ENCODE measurements at places on chromosomes 4 and X.

DNA sequence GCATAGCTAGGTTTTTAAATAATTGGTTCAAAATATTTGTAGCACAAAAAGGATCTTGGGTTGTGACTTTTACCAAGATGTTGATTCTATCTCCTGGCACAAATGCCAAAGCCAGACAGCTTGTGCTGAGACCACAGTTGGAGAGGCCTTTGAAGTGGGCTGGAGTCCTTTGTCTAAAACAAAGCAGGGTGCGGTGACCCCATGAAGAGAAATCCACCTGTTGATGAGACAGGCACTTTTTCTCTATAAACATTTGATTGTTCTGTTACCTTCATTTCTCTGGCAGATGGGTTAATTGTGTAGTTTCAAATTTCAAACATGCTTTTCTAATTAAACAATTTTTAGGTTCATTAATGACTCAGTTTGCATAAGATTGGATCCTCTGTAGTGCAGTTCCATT is 56.7 kb downstream of the STOX2 start:
- DNase-seq, result no peak

GRCh38 chrX:149074398-149074797 is 430.7 kb downstream of the IDS start:
- no peak for DNase-seq

GRCh38 chrX:41722816-41723618 is 964 bp upstream of the GPR82 start:
- no peak for DNase-seq

DNA sequence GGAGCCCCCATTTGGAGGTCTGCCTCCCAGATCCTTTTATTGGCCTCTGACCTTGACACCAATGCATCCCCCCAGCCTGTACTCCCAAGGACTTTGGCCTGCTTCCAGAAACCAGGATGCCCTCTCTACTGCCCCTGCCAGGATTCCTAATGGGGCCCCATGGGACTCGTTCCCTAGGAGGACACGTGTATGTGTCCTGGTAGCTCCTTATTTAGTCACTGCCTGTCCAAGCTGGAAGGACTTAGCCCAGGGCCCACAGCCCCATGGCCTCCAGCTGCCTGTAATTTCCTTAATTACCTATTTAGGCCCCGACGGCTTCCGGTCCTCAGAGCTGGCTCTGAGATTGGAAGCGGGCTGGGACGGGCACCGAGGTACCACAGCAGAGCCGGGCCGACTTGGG is 9.4 kb downstream of the ATP2B3 start:
- no peak for DNase-seq

GRCh38 chrX:125293850-125294780 is 25.6 kb upstream of the TEX13C start:
- DNase-seq, result no peak

GRCh38 chrX:107894038-107894437 is 68.4 kb downstream of the MID2 start:
- DNase-seq, result no peak

- DNase-seq, result no peak
Observed at GRCh38 chr4:20643631-20644030, 56.6 kb upstream of the PACRGL start.

GRCh38 chrX:981791-982626 is 230.4 kb downstream of the CRLF2 start:
- DNase-seq, result no peak

DNA sequence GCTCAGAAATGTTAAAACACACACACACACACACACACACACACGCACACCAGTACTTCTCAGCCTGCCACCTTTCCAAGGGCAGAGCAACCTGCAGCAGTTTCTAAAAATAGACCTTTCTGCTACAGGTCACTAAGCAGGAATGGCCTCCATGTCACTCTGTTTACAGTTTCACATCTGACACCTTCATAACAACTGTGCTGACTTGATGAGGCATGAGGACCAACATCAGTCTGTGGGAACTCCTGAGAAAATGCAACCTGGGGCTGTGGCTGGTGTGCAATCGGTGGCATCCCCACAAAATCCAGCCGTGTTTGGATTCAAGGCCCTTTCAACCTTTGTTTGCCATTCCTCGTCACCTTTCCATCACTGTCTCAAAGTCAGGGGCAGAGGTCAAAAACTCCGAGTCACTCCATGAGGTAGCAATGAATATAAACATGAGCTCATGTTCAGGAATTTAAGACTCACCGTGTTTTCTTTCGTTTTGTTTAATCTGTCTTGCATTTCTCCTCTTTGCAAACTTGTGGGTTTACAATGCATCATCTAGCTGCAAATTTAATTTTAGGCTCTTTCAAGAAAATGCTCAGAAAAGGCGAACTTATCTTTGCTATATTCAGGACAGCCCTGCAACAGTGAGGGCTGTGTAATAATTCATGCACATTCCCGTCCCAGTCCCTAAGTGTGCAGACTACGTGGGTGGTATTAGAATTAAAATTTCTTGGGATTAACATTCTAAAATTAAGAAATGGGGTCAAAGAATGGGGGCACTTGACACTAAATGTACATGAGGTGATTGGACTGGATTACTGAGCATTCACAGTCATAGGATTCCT is 135.3 kb downstream of the SHROOM3 start:
- DNase-seq, result no peak

- DNase-seq, result no peak
Observed at GRCh38 chr4:15682242-15683142, 865 bp downstream of the FAM200B start.

DNA sequence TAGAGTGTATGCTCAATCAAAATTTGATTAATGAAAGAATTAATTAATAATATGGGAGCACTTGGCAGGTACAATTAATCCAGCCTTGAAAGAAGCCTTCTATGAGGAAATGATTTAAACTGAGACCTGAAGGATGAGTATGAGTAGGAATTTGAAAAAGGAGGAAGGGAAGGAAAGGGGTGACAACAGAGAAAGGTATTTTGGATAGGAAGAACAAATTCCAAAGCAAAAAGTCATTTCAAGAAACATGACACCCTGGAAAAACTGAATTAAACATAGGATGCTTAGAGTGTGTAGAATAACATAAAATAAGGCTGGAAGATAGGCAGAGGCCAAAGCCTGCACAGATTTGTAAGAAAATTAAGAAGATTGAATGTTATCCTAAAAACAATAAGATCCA is 29.6 kb downstream of the PHOX2B start:
- no peak for DNase-seq

GRCh38 chr4:79311279-79311678 is 14.6 kb downstream of the NAA11 start:
- DNase-seq, result no peak

- no peak for DNase-seq
Observed at GRCh38 chr4:179671609-179672008, 2229.4 kb upstream of the AGA start.

DNA sequence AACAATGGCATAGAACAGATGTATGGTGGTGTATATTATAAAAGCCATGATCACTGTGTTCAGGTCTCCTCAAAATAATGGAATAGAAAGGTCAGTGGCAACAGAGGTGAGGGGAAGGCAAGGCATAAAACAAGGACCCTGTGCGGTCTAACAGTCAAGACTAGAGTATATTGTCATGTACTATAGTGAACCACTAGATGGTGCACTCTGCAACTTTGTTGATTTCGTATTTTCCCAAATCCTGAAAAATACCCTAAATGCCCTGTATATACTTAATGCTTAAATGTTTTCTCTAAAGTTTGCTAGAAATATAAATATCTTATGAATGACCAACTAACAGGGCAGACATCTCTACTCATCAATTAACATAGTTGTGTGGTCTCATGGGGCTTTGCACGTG is 453.0 kb downstream of the PCDH11X start:
- no peak for DNase-seq

DNA sequence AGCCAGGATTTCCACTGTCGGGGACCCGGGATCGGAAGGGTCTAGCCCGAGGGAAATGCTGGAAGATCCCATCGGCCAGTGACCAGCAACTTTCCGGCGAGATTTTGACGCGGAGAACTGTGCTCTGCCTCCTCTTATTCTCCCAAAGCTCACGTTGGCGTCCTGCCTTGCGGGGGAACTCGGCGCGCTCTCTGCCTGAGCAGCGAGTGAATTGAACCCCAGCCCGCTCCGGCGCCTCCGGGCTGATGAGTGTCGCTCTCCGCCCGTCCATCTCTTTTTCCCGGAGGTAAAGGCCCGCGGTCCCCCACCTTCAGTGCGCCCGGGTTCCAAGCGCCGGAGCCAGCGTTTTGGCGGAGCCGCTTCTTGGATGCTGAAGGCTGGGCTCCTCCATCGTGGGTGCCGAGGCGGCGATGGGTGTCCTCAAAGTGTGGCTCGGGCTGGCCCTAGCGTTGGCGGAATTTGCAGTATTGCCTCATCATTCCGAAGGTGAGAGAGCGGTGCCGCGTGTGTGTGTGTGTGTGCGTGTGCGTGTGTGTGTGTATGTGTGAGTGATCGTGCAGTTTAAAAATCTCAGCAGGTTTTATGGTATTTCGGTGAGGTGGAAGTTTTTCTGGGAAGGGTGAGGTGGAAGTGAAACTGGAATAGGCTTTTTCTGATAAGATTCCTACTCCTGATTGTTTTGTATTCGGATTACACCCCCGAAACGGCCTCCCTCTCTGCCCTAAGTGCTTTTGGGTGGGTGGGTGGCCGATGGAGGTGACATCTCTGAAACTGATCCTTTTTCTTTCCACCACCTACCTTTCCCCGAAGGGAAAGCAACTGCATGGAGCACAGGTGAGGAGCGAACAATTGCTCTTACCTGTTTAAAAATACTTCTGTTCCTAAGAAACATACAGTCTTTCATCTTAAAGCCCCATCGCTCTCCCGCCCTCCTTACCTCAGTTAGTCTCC is 752 bp downstream of the FRAS1 start:
- no peak for DNase-seq

DNA sequence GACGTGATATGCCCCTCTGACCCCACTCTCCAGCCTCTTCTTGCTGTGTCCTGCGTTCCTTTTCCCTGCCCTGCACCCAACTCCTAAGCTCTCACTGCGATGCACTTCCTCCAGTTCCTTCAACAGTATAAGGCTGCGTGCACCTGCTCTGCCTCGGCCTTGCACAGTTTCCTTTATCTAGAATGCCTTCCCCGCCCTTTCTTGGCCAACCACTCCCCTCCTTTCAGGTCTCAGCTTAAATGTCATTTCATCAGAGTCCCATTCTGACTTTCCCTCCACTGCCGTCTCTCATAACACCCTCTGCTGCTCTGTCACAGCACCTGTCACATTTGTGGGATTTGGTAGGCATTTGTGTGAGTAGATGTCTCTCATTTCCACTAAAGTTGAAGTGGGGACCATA is 58.4 kb upstream of the NEIL3 start:
- no peak for DNase-seq

GRCh38 chr4:40601641-40602040 is 28.0 kb downstream of the RBM47 start:
- no peak for DNase-seq

- DNase-seq, result no peak
Observed at GRCh38 chr4:27326991-27327390, 466.4 kb downstream of the STIM2 start.

- DNase-seq, result no peak
Observed at GRCh38 chrX:69556060-69557011, 52.2 kb downstream of the NALF2 start.

DNA sequence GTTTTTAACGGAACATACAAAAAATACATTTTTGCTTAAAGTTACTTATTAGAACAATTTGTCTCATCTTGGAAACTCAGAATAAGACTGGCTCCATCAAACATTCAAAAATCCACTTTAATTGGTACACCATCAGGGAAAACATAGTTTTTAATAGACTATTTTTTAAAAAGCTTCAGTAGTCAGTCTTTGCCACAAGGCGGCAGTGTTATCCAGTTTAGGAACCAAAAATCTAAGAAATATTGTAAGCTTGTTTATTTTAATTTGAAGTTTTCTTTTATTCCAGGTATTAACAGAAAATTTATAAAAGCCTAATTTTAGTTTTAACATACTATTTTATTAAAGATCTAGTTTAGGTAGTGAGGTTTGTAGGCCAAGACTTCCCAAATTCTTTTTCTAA is 107.7 kb downstream of the APOOL start:
- no peak for DNase-seq

DNA sequence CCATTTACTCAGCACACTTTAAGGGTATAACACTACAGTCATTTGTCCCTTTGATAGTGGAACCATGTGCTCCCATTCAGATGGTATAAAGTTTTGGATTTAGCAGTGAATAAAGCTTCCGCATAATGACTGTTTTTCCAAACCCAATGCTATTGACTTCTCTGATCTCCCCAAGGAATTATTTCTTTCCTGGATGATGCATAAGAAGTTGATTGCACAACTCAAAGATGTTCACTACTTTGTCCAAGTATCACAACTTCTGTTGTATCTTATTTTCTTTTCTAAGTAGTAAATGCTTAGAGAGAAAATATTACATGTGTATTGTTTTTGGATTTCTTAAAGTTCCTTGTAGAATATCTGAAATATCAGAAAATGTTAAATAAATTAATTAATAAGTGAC is 300.2 kb downstream of the GPM6A start:
- DNase-seq, result no peak

DNA sequence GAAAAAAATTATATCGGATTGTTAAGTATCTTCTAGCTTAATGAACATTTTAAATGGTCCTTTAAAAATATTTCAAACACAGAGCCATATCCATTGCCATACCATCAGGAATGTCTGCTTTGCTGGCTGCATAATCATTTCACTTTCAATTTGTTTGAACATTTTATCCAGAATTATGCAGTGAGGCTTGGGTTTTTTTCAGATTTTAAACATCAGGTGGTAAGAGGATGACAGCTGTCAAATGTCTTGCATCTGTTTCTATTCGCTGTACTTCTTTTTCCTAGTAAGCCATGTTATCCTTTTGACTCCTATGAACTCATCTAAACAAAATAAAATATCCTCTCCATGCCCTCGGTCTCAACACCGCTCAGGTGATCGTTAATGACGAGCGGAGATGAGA is 802 bp downstream of the RFC1 start:
- no peak for DNase-seq

- no peak for DNase-seq
Observed at GRCh38 chrX:103999234-103999633, 14.3 kb downstream of the H2BW1 start.

DNA sequence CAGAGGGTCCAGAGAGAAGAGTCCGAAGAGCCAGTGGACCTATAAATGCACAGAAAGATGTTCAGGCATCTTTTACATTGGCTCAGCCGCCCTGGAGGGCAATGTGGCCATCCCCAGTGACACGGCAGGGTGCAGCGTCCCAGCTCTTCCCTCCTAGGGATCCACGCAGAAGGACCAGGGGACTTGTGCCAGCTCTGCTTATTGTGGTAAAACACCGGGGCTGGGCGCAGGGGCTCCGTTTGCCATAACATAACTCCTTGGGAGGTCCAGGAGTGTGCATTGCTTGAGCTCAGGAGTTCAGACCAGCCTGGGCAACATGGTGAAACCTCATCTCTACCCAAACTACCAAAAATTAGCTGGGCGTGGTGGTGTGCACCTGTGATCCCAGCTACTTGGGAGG is 70.2 kb downstream of the CPZ start:
- DNase-seq, result no peak

Measured in activated T-helper 1 cell treated with anti-CD3 and anti-CD28 coated beads, Interleukin-2, amount 50 U/mL, for 16 hours (primary cell).